ENCODE measurements at places on chromosomes 16 and 17. TPM values are rescaled to one million over a fixed set of nuclear protein-coding genes. Genes with fewer than 3 reads are reported as not detected.

Gene C17orf50
- not detected for total RNA-seq

Gene CAMKK1
- total RNA-seq = 3.2 TPM

Gene CLEC19A
- total RNA-seq = not detected

Gene GDPD1
- 0.34 TPM for total RNA-seq

Gene MAP1LC3B
- 50.8 TPM for total RNA-seq

Gene KRTAP4-7
- not detected for total RNA-seq

Gene KRTAP2-1
- not detected for total RNA-seq

Gene RNF112
- total RNA-seq = 0.10 TPM

Gene DLX3
- total RNA-seq = not detected

Gene SLC6A2
- total RNA-seq = not detected

Gene RHBDL1
- 0.69 TPM for total RNA-seq

Gene SPAG9
- total RNA-seq = 60.3 TPM

Gene VWA3A
- not detected for total RNA-seq

Gene ACSM5
- total RNA-seq = not detected

Gene NHERF2
- total RNA-seq = 238 TPM

Gene MYH3
- total RNA-seq = under 0.01 TPM

Gene PRAC1
- not detected for total RNA-seq

Gene KRTAP2-3
- not detected for total RNA-seq

Gene TBC1D3I
- not detected for total RNA-seq

Gene ARHGDIG
- 2.0 TPM for total RNA-seq

Gene DPEP3
- total RNA-seq = not detected

Gene VAT1
- total RNA-seq = 810 TPM

Gene KRT16
- not detected for total RNA-seq

Gene TLE7
- not detected for total RNA-seq

Gene DNAH17
- total RNA-seq = under 0.01 TPM

Gene STX8
- 99.2 TPM for total RNA-seq

Gene GNG13
- total RNA-seq = not detected

Gene SDK2
- not detected for total RNA-seq

Gene SLC22A31
- total RNA-seq = not detected

Gene SLC43A2
- 23.8 TPM for total RNA-seq

Gene RAP1GAP2
- 5.9 TPM for total RNA-seq

Gene BRIP1
- total RNA-seq = 7.3 TPM

Gene FN3KRP
- 28.9 TPM for total RNA-seq

Gene TBC1D28
- total RNA-seq = not detected

Gene KRT36
- total RNA-seq = not detected

Gene FBF1
- 3.8 TPM for total RNA-seq

Gene GNGT2
- total RNA-seq = 2.8 TPM

Gene FAM20A
- not detected for total RNA-seq

Gene KIF22
- total RNA-seq = 67.1 TPM

Gene ABCC12
- not detected for total RNA-seq

Gene RHBDF2
- 46.8 TPM for total RNA-seq

Gene LRRC37A
- total RNA-seq = 1.1 TPM

Gene TBX2
- under 0.01 TPM for total RNA-seq

Gene PPP1R27
- total RNA-seq = not detected

Gene P2RX5
- 6.0 TPM for total RNA-seq

Gene ABCA3
- 24.0 TPM for total RNA-seq

Gene FNDC8
- total RNA-seq = not detected

Gene SHBG
- total RNA-seq = 0.13 TPM

Gene BAIAP3
- 0.54 TPM for total RNA-seq

Gene KRT28
- total RNA-seq = not detected

Gene KCNJ2
- 2.9 TPM for total RNA-seq

Gene PPP1R1B
- not detected for total RNA-seq

Gene KIF2B
- not detected for total RNA-seq

Gene TAT
- not detected for total RNA-seq

Gene TMED6
- total RNA-seq = not detected

Gene ERBB2
- 13.5 TPM for total RNA-seq

Gene RAB26
- 0.13 TPM for total RNA-seq

Gene SLC52A1
- total RNA-seq = 0.69 TPM

Gene NACA2
- total RNA-seq = not detected

Data from mammary microvascular endothelial cell (primary cell).